CD4-positive, CD25-positive, alpha-beta regulatory T cell (primary cell): ENCODE measurements at places on chromosomes 7 and 10.

GRCh38 chr10:109418795-109419194, 504.5 kb downstream of the XPNPEP1 start:
- DNase-seq, result no peak

GRCh38 chr10:126090443-126090842, 194.1 kb downstream of the FANK1 start:
- no peak for DNase-seq

DNA sequence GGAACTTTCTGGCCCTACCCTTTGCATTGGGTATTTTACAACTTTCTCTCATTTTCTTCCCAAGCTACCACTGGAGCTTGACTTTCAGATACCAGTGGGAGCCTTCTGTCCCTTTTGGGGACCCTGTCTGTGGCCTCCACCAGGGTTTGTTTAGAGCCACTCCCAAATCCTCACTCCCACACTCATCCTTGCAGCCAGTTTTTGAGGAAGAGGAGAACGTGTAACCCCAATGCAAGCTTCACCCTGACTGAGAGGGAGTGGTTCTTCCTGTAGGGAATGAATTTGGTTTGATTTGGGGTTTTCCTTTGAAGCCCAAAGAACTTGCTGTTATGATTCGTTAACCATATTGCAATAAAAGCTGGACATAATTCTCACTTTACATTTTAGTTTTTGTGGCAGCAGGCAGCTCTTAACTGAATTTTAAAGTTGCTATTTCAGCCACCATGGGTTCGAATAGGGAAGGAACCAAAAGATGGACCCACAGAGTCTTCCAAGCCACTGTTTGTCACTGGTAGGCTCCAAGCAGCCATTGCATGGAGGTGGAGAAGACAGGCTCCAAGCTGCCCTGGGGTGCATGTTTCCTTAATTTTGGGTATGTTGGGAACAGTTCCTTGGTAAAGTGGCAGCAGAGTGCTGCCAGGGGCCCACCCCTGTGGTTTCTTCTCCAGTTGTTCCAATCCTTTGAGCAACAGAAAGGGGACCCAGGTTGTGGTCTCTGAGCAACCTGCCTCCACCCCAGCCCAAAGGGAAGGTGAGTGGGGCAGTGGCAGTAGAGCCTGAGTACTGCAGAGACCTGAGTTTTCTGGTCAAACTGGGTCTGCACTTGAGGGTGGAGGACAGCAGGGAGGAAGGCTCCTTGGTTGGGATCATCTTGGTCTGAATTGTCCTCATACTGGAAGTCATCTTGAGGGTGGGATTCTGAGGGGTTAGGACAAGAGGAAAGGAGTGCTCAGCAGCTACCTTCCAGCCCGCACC, 5.1 kb downstream of the EVX1 start:
- DNase-seq, result no peak

GRCh38 chr10:90958781-90959180, 37.9 kb upstream of the ANKRD1 start:
- DNase-seq, result no peak

- no peak for DNase-seq
Measured at GRCh38 chr7:51031216-51031615, 248.5 kb upstream of the GRB10 start.

DNA sequence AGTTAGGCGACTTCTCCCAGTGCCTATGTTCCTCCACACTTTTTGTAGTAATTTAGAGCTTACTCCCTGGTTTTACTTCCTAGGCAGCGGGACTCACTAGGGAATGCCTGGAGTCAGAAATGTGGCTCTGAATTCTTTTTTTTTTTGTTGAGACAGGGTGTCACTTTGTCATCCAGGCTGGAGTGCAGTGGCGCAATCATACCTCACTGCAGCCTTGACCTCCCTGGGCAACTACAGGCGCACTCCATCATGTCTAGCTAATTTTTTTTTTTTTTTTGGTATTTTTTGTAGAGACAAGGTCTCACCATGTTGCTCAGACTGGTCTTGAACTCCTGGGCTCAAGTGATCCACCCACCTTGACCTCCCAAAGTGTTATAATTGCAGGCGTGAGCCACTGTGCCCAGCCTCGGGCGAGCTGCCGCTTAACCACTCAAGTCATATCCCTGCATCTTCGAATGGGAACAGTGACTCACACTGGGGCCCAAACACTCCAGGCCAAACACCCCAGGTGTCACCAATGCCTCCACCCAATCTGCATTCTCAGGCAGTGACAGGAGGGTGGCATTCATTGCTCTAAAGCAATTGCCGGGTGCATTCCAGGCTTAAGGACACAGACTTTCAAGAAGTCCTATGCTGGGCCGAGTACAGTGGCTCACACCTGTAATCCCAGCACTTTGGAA, 19.6 kb downstream of the RGS10 start:
- DNase-seq, result no peak

DNA sequence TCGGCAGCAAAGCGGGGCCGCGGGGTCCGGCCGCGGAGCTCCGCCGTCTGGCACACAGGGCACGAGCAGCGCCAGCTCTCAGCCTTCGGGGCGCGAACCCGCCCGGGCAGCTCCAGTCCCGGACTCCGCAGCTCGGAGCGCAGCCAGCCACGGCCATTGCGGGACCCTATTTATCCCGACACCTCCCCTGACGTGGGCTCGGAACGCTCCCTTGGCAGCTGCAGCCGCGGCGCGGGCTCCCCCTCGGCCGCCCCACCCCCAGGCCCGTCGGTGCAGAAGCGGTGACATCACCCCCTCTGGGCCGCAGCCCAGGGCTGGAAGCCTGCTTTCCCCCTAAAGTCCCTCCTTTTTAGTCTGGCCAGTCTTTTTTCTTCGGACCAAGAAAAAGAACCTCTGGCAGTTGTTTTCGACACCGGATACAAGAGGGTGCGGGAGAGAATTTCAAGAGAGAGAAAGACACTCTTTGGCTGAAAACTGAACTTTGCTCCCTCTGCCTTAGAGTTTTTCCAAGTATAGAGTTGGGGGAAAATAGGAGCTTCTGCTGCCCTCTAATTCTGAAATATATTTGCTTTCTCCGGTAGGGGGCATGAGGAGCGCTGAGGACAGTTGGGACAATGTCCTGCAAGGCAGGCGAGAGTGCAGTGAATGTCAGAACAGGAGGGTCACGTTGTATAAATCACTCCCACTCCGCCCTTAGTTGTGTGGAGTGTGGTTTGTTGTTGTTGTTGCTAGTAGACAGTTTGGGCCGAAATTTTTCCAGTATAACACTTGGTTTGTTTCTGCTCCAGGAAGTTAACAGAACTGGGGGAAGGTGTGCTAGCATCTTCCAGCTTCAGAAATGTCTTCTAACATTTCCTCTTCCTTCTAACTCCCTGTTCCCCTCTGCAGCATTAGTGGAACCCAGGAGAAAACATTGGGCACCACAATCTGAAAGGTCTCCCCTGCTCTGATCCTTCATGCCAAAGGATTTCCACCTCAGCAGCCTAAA, at the start of gene SFRP4:
Gene SFRP4, minus strand, starts transcription at position 145 of the 988 bp plus-strand sequence. CDS start 280 bp downstream, outside the sequence.
- no peak for DNase-seq

DNA sequence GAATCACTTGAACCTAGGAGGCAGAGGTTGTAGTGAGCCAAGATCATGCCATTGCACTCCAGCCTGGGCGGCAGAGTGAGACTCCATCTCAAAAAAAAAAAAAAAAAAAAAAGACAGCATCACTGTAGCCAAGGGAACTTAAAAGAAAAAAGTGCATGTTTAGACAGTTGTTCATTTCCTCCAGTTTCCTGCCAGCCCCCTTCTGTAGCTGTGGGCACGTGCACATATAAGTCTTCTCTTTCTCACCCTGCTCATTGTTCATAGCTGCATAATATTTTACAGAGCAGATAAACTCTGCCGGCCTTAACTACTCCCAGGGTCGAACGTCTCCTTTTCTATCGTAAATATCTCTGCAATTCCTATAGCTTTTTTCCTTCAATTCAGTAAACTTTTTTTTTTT, 132.6 kb downstream of the LHPP start:
- no peak for DNase-seq

GRCh38 chr10:110840225-110840922, 31.4 kb upstream of the PDCD4 start:
- no peak for DNase-seq

GRCh38 chr10:114821915-114822443, 399 bp downstream of the FHIP2A start:
- DNase-seq, result no peak

GRCh38 chr7:100914208-100914878, 18.7 kb upstream of the ACHE start:
- DNase-seq, result no peak

- DNase-seq, result no peak
Measured at GRCh38 chr7:54968018-54968417, 50.8 kb upstream of the EGFR start.
